ENCODE measurements at places on chromosomes 4 and X. TPM values are rescaled to one million over a fixed set of nuclear protein-coding genes. Genes with fewer than 3 reads are reported as not detected.

OTUD6A gene
- total RNA-seq, result not detected

GRCh38 chr4:25923745-25924144 lies 9.7 kb downstream of the SMIM20 start:
- no peaks in the 10 kb centered on the region for H3K27me3 ChIP-seq
- no peaks in the 10 kb centered on the region for H3K4me1 ChIP-seq
- H3K27ac ChIP-seq, result no peak overlapping the region
- DNase-seq, result no peak

DNA sequence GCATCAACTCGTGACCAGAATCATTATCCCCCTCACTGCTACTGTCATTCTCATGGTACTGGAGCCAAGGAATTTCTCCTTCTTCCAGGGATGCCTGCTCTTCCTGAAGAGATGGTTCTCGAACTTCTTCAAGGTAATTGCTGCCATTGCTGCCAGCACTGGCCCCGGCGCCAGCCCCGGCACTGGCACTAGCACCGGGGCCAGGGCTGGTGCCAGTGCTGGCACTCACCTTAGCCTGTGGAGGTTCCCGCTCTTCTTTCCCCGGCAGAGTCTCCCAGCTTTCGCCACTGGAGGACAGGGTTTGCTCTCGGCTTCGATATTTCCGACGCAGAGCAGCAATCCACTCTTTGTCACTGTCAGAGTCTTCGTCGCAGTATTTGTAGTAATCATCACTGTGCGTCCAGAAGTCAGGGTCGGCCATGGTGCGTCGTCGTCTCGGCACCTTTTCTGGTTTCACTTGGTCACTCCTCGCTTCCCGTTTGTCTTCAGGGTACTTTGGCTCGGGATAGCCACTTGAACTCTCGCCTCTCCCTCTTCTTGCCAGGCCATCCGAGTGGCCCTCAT lies 3.4 kb downstream of the PJA1 start:
- no peak overlapping the region for H3K4me3 ChIP-seq
- H3K27me3 ChIP-seq, result no peaks in the 10 kb centered on the region
- H3K36me3 ChIP-seq, result no peaks in the 10 kb centered on the region
- H3K4me1 ChIP-seq, result no peaks in the 10 kb centered on the region

DNA sequence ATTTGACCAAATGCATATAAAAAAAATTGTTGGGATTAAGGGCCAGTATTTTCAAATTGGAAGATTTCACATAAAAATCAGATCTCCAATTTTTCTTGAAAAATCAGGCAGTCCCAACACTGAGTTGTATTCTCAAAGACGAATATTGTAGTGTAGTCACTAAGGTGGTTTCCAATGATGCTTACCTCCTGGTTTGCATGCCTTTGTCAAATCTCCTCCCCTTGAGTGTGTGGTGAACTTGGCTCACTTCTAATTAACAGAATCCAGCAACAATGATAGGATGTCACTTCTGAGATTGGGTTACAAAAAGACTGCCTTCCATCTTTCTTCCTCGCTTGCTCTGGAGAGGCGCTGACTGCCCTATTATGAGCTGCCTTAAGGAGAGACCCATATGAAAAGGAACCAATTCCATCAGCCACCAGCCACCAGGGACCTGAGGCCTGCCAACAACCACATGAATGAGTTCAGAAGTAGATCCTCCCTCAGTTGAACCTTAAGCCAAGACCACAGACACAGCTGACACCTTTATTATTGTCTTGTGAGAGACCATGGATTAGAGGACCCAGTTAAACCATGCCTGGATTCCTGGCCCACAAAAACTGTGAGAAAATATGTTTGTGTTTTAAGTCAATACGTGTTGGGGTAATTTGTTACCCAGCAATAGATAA lies 31.2 kb upstream of the TSPAN5 start:
- no peak for DNase-seq
- no peak overlapping the region for H3K4me3 ChIP-seq
- H3K27me3 ChIP-seq, result no peaks in the 10 kb centered on the region
- H3K36me3 ChIP-seq, result no peaks in the 10 kb centered on the region

GRCh38 chrX:4397471-4397870 lies 684.0 kb upstream of the PRKX start:
- no peaks in the 10 kb centered on the region for H3K27me3 ChIP-seq
- H3K4me3 ChIP-seq, result no peak overlapping the region
- no peak overlapping the region for H3K27ac ChIP-seq
- DNase-seq, result no peak
- no peaks in the 10 kb centered on the region for H3K36me3 ChIP-seq

Measured in Peyer's patch (tissue), 4 donors.